ENCODE measurements at places on chromosomes 7 and 10. TPM values are rescaled to one million over a fixed set of nuclear protein-coding genes. Genes with fewer than 3 reads are reported as not detected.

DNA sequence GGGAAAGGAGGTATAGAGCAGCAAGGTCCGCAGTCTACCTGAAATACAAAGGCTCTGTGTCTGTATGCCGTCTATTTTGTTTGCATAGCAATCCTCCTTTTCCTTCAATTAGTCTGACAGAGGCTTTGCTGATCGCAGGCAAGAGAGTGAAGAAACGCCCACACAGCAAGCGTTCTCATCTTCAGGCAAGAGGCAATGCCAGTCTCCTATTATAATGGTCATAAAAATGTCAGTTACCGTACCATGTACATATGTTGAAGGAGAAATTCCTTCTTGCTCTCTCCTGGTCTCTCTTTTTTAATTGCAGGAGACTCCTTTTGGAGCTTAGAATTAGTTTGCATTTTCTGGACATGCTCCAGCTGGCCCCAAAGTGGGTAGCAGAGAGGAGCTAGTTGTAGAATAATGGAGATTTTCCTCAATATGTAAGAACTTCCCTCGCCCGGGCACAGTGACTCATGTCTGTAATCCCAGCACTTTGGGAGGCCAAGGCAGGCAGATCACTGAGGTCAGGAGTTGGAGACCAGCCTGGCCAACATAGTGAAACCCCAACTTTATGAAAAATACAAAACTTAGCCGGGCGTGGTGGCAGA is 139.5 kb downstream of the PFKFB3 start:
- DNase-seq, result no peak

DNA sequence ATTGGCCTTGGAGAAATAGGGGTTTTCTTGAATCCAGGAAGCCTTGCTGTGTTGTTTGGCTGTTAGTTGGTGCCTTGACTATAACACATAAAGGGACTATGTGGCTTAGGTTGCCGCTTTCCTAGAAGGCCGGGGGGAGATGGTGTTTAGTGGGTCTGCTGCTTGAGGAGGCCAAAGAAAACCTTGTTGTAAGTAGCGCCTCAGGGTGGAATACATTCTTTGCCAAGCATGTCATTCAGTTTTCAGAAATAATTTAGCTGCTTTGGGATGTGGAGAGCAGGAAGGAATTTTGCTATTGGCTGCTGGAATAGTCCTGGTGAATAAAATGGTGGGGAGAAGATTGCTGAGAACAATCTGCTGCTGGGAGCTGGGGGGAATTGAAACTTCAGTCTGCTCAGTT is 132.9 kb upstream of the WNT16 start:
- DNase-seq, result no peak

DNA sequence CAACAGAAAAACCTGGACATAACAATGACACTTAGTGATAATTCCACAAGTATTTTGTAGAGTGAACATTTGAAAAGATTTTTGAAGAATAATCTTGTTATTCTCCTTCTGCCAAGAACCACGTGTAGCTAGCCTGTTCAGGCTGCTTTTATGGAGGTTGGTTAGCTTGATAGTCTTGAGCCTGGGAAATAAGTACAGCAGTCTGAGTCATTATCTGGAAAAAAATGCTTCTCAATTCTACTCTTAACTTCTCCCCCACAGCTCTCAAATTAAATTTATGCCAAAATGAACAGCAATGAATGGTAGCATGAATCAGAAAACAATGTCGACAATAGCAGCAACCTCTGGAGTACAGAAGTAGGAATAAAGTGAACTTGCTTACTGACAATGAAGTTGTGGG is 63.2 kb downstream of the GPR37 start:
- no peak for DNase-seq

- no peak for DNase-seq
Observed at GRCh38 chr7:22610951-22611757, 111.2 kb upstream of the STEAP1B start.

DNA sequence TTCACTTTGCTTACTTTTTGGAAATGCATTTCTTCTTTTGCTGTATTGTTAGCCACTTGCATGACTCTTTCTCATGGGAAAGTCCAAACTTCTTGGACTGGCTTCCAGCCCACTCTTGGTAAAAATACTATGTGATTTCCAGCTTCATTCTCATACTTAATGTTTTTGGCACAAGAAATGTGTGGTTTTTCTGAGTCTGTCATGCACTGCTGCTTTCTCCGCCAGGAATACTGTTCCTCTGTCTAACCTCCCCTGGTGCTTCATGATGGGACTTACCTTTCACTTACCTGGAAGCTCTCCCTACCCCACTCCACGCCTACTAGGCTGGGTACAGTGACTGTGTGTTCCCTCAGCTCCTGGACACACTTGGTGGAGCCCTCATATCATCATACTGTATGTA is 18.7 kb downstream of the MGAM2 start:
- no peak for DNase-seq

DNA sequence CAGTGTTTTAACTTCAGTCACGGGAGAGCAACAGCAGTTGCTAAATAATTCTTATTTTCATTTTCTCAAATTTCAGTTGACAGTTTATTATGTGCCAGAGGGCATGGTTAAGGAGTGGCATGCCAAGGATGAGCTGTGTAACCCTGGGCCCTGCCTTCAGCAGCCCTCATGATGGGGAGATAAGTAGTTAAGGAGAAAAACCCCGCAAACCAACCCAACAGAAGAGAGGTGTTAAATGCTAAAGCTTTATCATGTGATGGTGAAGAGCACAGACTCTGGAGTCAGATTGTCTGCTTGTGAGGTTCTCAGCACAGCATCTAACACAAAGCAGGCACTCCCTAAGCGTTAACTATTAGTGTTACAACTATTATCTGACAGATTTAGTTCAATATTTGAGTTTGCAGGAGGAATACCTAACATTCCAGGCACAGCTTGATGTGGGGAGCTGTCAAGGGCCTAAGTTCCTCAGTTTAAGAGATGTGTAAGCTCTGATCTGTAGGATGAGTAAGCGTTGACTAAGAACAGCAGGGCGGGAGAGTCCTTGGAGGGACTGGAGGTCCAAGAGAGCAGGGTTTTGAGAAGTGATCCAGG is 29.6 kb downstream of the STAM start:
- no peak for DNase-seq

FFAR4 gene
- 0.21 TPM for polyA plus RNA-seq

ABCF2 gene
- 6.3 TPM for polyA plus RNA-seq

WBP1L gene
- polyA plus RNA-seq, result 29.9 TPM

SYT15B gene
- polyA plus RNA-seq, result 0.24 TPM

GRCh38 chr7:27933671-27934565 is 194.0 kb downstream of the TAX1BP1 start:
- no peak for DNase-seq

GRCh38 chr10:113524120-113524519 is 28.7 kb upstream of the HABP2 start:
- DNase-seq, result no peak

CYP2C19 gene
- 106 TPM for polyA plus RNA-seq

All from liver (tissue), 10 donors.